ENCODE measurements at places on chromosomes 2 and 18.

DNA sequence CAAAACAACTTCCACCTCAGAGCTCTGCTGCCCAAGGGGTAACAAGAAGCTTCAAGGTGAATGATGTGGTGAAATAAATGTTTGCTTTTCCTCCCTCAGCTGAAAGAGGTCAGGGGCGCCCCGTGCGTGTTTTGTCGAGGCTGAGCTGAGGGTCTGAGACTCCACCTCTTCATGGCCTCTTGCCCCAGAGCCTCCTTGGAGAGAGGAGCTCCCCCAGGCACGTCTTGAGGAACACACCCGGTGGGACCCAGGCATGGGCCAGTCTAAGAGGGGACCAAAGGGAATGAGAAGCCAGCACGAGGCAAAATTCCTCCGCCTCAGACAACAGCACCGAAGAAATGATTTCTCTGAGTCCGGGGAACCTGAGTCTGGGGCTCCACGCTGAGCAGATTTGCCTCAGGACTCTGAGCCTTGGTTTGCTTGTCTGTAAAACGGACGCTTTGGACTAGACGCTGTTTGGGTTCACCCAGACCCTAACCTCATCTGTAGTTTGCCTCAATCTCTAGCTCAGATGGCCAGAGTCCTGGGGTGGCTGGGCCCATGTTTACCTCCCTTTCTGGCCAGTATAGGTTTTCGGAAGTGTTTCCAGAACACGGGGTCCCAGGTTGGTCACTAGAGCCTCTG lies 56.4 kb upstream of the ODC1 start:
- DNase-seq, result no peak

- no peak for DNase-seq
Observed at GRCh38 chr2:11617984-11618707, 51.8 kb downstream of the NTSR2 start.

- no peak for DNase-seq
Observed at GRCh38 chr18:55073116-55073515, 113.9 kb upstream of the CCDC68 start.

- DNase-seq, result peak; percentile 46
Observed at GRCh38 chr18:28115149-28115550, 61.8 kb downstream of the CDH2 start.

GRCh38 chr18:79955302-79956075 lies 4.0 kb upstream of the SLC66A2 start:
- DNase-seq, result no peak

DNA sequence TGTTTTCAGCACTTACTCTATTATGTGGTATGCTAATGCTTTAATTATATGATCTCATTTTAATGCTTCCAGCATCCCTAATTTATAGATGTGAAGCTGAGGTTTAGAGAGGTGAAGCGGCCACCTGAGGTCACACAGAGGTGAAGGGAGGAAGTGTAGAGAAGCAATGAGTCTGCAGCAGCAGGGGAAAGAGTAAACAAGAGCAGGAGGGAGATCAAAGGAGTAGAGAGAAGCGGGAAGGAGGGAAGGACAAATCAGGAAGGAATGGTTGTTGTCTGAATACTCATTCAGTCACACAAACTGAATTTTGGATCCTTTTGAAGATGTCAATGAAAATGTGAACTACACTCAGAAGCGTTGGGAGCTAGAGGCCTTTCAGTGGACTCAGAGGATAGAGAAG lies 130.0 kb downstream of the CPS1 start:
- DNase-seq, result no peak

- DNase-seq, result no peak
Observed at GRCh38 chr18:8329186-8329771, 280.0 kb upstream of the RAB12 start.

- DNase-seq, result peak; percentile 35
Observed at GRCh38 chr2:41782306-41783158, 265.3 kb upstream of the PKDCC start.

GRCh38 chr18:10101729-10102128 lies 187.9 kb downstream of the VAPA start:
- no peak for DNase-seq

DNA sequence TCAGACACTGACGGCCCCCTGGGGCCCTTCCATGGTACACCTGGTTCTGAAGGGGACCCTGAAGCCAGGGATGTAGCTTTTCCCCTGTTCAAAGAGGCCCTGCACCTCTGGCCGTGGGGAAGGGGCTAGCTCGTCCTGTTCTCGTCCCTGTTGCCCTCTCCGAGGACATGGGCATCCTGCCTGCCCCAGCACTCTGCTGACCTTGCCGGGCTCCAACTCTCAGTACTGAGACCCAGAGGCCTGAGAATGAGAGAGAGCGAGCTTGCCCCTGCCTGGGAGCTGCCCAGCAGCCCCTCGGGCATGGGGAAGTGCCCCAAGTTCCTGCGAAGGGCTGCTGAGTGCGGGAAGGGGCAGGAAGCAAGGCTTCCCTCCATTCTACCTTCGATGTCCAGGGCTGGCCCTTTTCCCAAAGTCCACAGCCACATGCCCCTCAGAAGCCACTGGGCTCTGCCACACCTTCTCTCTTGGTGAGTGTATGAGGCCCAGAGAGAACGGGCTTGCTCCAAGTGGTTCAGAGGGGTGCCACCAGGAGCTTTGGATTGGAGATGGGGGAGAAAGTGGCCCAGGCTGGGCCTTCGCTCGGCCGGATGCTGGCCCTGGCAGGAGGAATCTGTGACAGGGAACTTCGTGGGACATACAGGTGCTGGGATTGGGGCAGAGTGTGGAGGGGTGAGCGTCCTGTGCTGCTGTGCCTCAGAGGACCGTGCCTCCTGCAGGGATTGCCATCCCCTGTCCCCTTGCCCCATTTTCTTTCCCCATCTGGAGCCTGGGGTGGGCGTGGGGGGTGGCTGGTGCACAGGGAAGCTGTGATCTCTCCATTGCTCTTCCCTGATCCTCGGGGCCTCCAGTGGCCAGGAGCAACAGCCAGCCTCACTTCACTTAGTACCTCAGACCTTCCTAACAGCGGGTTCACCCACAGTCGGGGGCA lies 50.8 kb downstream of the KCNIP3 start:
- DNase-seq, result no peak

DNA sequence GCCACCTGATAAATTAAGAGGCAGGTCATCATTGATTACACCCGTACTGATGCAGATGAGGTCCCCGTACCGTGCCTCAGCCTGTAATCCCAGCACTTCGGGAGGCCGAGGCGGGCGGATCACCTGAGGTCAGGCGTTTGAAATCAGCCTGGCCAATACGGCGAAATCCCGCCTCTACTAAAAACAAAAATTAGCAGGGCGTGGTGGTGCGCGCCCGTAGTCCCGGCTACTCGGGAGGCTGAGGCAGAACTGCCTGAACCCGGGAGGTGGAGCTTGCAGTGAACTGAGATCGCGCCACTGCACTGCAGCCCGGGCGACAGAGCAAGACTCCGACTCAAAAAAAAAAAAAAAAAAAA lies 683 bp upstream of the ENOSF1 start:
- no peak for DNase-seq

GRCh38 chr2:191957996-191958860 lies 111.3 kb upstream of the CAVIN2 start:
- DNase-seq, result no peak

- DNase-seq, result no peak
Observed at GRCh38 chr2:7014174-7014640, 97.0 kb downstream of the RNF144A start.

DNA sequence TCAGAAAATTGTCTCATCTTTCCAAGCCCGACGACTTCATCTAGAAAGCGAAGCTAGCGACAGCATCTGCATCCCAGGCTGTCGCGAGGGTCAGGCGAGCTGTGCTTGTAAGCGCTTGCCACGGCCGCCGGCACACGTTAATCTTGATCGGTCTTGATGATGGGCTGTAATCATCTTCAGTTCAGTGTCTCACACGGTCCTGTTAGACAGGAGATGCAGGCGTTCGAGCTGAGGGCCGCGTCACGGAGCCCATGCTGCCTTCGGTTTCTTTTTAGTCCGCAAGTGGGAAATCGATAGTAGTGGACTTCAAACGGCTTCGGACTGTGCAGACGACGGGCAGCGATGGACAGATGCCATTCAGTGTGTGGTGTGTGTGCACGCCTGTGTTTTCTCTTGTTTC lies 43.6 kb downstream of the ADI1 start:
- DNase-seq, result no peak

DNA sequence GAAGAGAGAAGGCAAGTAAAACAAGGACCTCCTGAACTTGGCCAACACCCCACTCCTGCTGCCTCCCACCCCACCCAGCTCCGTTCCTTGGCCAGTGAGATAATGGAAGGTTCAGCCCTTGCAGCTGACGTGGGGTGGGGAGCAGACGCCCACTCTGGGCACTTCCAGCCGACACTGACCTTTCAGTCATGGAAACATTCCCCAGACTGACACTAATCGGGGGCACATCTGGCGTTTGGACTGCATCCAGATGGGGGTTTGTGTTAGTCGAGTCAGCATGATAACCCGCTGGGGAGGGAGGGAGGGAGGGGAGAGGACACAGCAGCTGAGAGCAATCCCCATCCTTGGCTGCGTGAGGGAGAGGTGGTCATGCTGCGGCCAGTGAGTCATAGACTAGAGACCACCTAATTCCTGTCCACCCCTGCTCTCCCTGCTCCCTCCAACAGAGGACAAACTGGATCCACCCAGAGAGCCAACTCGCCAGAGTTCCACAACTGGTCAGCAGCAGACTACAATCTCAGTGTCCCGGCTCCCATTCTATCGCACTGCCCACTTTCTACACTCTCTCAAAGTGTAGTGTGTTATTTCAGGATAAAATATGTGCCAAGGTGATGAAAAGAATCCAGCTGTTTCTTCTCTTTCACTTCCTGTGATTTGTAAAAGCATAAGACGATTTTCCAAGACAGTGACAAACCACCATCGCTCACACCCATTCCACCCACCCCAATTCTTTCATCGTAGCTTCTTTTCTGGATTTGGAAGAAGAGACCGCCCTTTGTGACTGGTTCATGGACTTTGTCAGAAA lies 115.4 kb upstream of the PKDCC start:
- DNase-seq, result no peak

GRCh38 chr2:150878356-150878755 lies 383.3 kb downstream of the RBM43 start:
- no peak for DNase-seq

- DNase-seq, result no peak
Observed at GRCh38 chr18:22572341-22572740, 154.6 kb upstream of the CTAGE1 start.

DNA sequence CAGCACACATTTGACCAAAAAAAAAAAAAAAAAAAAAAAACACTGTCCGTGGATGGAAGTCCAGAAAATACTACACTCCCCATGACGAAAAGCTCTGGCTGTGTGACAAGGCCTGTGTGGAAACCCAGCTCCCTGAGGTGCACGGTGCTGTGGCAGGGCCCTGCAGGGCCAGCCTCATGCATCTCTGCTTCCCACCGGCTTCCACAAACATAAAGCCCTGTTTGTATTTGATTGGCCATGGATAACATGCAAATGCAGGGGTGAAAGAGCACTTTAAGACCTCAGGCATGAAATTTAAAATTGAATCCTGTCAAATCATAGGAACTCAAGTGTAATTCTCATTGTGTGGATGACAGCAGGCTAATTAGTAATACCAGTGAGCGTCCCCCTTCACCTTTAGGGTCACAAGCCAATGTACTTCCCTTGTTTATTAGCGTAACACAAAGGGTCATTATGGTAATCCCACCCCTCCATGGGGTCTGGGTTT lies 757.2 kb downstream of the GALR1 start:
- no peak for DNase-seq
